ENCODE measurements at places on chromosomes 4 and X.
A peak's percentile ranks its signal among the peaks of the same experiment; 100 is the strongest.

DNA sequence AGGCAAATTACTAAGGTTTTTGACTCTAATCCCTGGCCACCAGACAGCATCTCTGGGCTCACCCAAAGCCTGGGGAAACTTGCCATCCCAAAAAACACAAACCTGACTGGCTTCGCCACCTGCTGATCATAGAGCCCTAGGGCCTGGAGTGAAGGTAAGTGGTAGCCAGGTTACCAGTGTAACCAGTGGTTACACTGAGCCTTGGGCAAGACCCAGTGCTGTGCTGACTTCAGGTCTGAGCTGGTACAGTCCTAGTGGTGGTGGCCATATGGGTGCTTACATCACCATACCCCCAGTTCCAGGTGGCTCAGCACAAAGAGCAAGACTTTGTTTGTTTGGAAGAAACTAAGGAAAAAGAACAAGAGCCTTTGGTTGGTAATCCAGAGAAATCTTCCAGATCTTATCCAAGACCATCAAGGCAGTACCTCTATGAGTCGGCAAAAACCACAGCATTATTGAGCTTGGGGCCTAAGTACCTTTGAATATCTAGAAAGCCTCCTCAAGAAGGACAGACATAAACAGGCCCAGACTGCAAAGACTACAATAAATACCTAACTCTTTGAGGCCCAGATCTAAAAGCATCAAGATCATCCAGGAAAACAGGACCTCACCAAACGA lies 13.7 kb downstream of the MED14 start:
- DNase-seq: no peak

DNA sequence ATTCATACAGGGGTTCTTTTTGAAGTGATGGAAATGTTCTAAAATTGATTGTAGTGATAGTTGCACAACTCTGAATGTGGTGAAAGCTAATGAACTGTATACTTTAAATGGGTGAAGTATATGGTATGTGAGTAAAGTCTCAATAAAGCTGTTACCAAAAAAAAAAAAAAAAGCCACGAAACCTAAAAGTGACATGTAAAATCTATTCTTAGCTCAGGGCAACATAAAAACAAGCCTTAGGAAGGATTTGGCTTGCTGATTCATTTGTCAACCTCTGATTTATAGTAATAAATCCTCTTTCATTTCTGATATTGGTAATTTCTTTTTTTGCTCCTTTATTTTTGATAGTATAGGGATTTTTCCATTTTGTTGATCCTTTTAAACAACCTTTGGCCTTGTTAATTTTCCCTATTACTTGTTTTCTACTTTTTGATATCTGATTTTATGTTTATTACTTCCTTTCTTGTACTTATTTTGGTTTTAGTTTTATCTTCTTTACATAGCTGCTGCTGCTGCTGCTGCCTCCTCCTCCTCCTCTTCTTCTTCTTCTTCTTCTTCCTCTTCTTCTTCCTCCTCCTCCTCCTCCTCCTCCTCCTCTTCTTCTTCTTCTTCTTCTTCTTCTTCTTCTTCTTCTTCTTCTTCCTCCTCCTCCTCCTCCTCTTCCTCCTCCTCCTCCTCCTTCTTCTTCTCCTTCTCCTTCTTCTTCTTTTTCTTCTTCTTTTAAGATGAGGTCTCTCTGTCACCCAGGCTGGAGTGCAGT lies 79.4 kb downstream of the ADGRG4 start:
- DNase-seq: no peak

GRCh38 chrX:31070057-31070468 lies 1.8 kb downstream of the FTHL17 start:
- DNase-seq: no peak

- peak; percentile 58 for DNase-seq
Observed at GRCh38 chr4:118850488-118851173, 14.7 kb upstream of the SEC24D start.

DNA sequence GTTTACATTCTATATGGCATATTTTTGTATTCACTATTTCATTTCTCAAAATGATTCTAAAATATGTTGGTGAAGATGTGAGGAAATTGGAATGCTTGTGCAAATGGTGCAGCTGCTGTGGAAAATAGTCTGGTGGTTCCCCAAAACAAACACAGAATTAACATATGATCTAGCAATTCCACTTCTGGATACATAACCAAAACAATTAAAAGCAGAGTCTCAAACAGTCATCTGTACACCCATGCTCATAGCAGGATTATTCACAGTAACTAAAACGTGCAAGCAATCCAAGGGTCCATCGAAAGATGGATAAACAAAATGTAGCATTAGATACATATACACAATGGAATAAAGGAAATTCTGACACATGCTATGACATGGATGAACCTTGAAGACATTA lies 204.8 kb downstream of the FBXW7 start:
- DNase-seq: no peak

DNA sequence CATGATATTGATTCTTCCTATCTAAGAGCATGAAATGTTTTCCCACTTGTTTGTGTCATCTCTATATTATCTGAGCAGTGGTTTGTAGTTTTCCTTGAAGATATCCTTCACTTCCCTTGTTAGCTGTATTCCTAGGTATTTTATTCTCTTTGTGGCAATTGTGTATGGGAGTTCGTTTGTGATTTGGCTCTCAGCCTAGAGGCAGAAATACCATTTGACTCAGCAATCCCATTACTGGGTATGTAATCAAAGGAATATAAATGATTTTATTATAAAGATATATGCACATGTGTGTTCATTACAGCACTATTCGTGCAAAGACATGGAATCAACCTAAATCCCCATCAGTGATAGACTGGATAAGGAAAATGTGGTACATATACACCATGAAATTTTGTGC lies 172.7 kb upstream of the IL15 start:
- DNase-seq: no peak

- no peak for DNase-seq
Observed at GRCh38 chr4:40224432-40224831, 27.6 kb downstream of the RHOH start.
